ENCODE measurements at places on chromosomes 4 and X.
A peak's percentile ranks its signal among the peaks of the same experiment; 100 is the strongest.

DNA sequence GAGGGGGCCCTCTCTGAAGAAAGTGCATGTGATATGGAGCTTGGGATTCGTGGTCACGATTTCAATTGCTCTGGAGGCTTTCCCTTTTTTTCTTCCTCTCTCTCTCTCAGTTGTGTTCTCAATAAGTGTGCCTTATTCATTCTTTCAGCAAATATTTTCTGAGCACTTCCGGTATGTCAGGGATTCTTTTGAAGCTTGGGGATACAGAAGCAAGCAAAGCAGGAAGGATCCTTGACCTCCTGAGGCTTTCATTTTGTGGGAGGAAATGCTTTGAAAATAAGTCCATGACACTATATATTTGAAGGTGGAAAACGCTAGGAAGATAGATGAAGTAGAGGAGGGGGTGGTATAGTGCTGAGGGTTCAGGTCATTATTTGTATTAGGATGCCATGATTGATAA lies 12.6 kb upstream of the GABRE start:
- DNase-seq = no peak

DNA sequence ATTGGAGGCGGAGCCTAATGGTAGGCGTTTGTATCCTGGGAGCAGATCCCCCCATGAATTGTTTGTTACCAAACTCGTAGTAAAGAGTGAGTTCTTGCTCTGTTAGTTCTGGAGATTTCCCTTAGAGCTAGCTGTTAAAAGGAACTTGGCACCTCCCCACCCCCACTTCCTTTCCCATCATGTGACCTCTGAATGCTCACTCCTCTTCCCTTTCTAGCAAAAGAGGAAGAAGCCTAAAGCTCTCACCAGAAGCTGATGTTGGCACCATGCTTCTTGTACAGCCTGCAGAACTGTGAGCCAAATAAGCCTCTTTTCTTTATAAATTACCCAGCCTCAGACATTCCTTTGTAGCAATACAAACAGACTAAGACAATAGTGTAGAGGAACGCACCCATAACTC lies 13.8 kb upstream of the ATOH1 start:
- DNase-seq = no peak

GRCh38 chr4:45939056-45939455 lies 184.8 kb downstream of the GABRG1 start:
- no peak for DNase-seq

DNA sequence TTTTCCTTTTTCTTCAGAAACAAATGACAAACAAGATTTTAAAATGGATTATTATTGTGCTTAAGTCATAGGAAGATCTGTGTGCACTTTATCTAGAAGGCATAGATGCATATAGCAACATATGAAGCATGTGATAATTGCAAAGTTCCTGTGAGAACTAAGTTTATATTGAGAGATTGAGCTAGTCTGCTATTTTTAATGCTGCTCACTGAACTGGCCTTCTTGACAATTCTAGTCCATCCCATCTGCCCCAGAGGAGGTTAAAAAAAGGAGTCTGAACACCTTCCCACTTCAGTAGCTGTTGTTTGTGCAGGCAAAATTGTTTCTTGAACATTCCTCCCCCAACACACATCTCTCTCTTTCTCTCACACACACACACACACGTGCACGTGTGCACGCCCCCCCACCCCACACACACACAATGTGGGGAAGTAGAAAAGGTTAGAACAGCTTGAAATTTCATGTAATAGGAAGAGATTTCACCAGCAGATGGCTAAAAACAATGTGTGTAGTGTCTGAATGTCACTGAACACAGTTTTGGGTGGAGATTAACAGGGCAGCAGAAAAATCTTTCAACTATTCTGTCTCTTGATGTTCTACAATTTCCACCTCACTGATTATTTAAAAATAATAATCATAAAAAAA lies 108.0 kb downstream of the GPM6A start:
- DNase-seq = no peak

DNA sequence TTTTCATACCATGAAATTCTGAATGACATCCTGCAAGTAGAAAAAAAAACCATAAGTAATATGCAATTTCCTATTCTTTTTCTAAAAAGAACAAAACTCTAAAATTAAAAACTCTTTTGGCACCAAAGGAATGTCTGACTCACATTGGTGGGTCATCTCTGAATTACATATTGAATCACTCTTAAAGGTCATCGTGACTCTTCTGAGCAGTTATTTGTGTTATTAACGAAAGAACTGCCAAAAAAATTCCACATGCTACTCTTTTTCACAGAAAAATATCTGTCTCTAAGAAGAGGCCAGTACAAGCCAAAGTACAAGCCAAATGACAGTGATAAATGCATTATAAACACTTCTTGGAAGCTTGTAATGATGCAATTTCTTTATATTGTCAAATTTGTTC lies 282.2 kb downstream of the GUCY2F start:
- peak; percentile 9 for DNase-seq

- DNase-seq = peak; percentile 1
Observed at GRCh38 chrX:84165711-84166110, 22.3 kb downstream of the RPS6KA6 start.

Data from muscle of arm (tissue), 14 donors.